ENCODE measurements at places on chromosomes 6 and 20.

DNA sequence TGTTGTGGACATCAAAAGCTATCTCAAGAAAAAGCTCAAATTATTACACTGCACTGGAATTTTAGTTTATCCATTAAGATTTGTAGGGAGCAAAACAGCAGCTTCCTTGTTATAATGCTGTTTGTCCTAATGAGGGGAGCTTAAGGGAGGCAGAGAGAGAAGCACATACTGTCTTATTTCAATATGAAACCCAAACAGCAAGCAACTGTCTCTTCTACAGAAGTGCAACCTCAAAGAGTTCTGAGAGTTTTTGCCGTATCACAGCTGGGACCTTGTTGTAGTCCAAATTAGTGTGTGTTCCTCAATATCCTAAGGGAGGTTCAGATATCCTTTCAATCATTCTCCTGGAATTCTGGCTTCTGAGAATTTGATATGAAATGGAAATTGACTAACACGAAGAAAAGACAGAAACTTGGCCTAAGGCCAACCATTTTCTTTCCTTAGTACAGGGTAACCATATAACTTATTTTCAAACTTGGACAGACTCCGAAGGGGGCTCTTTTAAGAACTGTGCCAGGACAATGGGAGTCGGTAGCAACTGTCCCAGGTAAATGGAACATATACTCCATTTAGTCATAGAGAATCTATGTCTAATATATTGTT lies 149.3 kb upstream of the CCN2 start:
- no peak for DNase-seq

GRCh38 chr6:90068264-90068663 lies 174.0 kb downstream of the GJA10 start:
- no peak for DNase-seq

DNA sequence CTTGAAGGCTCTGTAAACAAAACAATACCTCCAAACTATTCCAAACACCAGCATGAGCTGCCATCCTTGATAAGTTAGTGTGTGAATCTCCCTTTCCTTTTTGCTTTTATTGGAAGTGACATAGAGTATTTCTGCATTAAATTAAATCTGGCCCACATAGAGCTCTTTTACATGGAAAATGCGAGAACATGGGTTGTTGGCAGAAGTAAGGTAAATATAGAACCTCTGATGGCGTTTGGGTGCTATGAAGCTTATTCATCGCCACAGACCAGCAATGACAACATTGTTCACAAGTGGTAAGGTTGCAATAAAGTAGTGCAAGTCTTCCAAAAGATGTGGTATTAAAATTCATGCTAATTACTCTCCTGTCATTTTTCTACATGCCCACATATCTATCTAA lies 445.8 kb upstream of the JAG1 start:
- no peak for DNase-seq

- DNase-seq: no peak
Observed at GRCh38 chr6:81075974-81076373, 676.5 kb downstream of the TENT5A start.

- no peak for DNase-seq
Observed at GRCh38 chr6:154462425-154462824, 48.1 kb downstream of the CNKSR3 start.

- DNase-seq: no peak
Observed at GRCh38 chr6:65667916-65668656, 38.9 kb downstream of the EYS start.

- no peak for DNase-seq
Observed at GRCh38 chr6:129516787-129517186, 193.2 kb downstream of the ARHGAP18 start.

GRCh38 chr6:94570581-94570980 lies 1006.8 kb upstream of the MANEA start:
- DNase-seq: no peak
